ENCODE measurements at places on chromosomes 5 and 9. TPM values are rescaled to one million over a fixed set of nuclear protein-coding genes. Genes with fewer than 3 reads are reported as not detected.

- no peak overlapping the region for H3K4me3 ChIP-seq
- H3K36me3 ChIP-seq: no peaks in the 10 kb centered on the region
- no peak overlapping the region for H3K27ac ChIP-seq
Measured at GRCh38 chr5:206406-206805, 11.5 kb downstream of the CCDC127 start.

- H3K27me3 ChIP-seq: no peaks in the 10 kb centered on the region
- DNase-seq: no peak
- H3K4me1 ChIP-seq: no peaks in the 10 kb centered on the region
- H3K27ac ChIP-seq: no peak overlapping the region
Measured at GRCh38 chr5:66608501-66608900, 12.3 kb downstream of the MAST4 start.

DNA sequence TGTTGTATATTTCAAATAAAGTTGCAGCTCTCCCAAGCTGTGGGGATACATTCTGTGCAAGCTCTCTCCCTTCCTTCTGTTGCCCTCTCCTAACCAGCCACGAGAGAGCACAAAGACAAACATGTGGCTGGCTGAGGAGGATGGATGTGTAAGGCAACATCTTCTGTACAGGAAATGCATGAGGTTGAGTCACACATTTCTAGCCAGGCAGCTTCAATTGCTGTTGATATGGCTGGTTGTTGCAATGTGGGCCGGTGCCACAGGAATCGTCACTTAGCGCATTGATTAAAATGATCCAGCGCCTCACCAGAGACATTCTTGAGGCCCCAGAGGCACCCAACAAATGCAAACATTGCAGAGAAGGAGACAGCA, 207.1 kb downstream of the ICE1 start:
- H3K27ac ChIP-seq: no peak overlapping the region
- no peaks in the 10 kb centered on the region for H3K27me3 ChIP-seq
- DNase-seq: no peak
- no peaks in the 10 kb centered on the region for H3K36me3 ChIP-seq
- H3K4me1 ChIP-seq: no peaks in the 10 kb centered on the region
- H3K4me3 ChIP-seq: no peak overlapping the region

- no peaks in the 10 kb centered on the region for H3K36me3 ChIP-seq
- peak; percentile 68 for DNase-seq
- no peaks in the 10 kb centered on the region for H3K4me1 ChIP-seq
- no peaks in the 10 kb centered on the region for H3K27me3 ChIP-seq
- H3K4me3 ChIP-seq: no peak overlapping the region
Measured at GRCh38 chr5:74316064-74316603, 324.4 kb downstream of the ENC1 start.

The PAEP gene
- total RNA-seq: not detected

The SLC34A1 gene
- total RNA-seq: not detected

- H3K4me1 ChIP-seq: peaks cover 35% of the 10 kb centered on the region
- no peaks in the 10 kb centered on the region for H3K36me3 ChIP-seq
- no peak for DNase-seq
- H3K27ac ChIP-seq: peak overlapping the region; percentile 62
- H3K4me3 ChIP-seq: peak overlapping the region; percentile 32
Measured at GRCh38 chr5:55227664-55228430, 732 bp upstream of the MCIDAS start.

The TAS2R1 gene
- total RNA-seq: not detected

GRCh38 chr9:88776717-88777497, 214.4 kb upstream of the S1PR3 start:
- DNase-seq: no peak
- no peak overlapping the region for H3K4me3 ChIP-seq
- no peaks in the 10 kb centered on the region for H3K27me3 ChIP-seq
- H3K36me3 ChIP-seq: no peaks in the 10 kb centered on the region
- no peak overlapping the region for H3K27ac ChIP-seq

GRCh38 chr5:127878174-127878750, 175.1 kb downstream of the CCDC192 start:
- no peak overlapping the region for H3K4me3 ChIP-seq
- H3K4me1 ChIP-seq: peaks cover 10% of the 10 kb centered on the region
- no peak overlapping the region for H3K27ac ChIP-seq

GRCh38 chr5:107526-107925, 15.6 kb downstream of the PLEKHG4B start:
- no peak overlapping the region for H3K27ac ChIP-seq
- H3K4me3 ChIP-seq: no peak overlapping the region
- no peak for DNase-seq
- H3K27me3 ChIP-seq: no peaks in the 10 kb centered on the region
- H3K4me1 ChIP-seq: no peaks in the 10 kb centered on the region
- H3K36me3 ChIP-seq: no peaks in the 10 kb centered on the region

DNA sequence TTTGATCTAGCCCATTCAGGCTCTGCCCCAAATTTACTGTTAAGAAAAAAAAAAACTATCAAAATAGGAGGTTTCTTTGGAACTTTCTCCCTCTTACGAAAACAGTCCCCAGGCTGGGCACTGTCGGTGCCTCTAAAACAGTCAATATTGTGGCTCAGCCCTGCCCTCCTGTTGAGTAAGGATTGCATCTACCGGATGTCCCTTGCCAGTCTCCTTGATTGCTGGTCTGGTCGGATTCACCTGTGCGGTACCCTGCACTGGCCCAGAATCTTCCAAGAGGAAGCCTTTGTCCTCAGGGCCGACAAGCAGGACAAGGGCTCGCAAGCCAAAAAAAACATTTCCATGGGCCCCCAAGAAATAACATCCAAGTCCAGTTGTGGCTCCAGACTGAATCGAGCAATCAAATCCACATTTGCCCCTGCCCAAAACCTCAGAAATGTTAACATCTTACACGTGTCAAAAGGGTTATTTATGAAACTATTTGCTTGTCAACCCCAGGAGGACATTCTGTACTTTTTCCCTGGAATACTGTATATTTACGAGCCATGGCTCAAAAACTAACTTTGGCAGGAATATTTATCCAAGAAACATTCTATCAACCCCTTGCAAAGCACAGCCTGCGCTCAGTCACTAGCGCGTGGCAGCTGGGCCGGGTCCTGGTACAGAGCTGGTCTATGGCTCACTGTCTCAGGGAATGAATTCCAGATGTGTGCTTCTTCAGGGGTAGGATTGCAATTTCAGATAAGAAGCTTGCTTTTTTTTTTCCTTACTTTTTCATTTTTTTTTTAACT, 129.2 kb upstream of the ADRA1B start:
- peak; percentile 28 for DNase-seq
- no peaks in the 10 kb centered on the region for H3K27me3 ChIP-seq
- H3K27ac ChIP-seq: peak overlapping the region; percentile 16
- H3K36me3 ChIP-seq: no peaks in the 10 kb centered on the region
- no peak overlapping the region for H3K4me3 ChIP-seq

- H3K27me3 ChIP-seq: no peaks in the 10 kb centered on the region
- H3K4me1 ChIP-seq: peaks cover 20% of the 10 kb centered on the region
- no peaks in the 10 kb centered on the region for H3K36me3 ChIP-seq
- no peak overlapping the region for H3K4me3 ChIP-seq
- DNase-seq: no peak
Measured at GRCh38 chr5:169165052-169165451, 135.9 kb downstream of the SLIT3 start.

The DMGDH gene
- 7.3 TPM for total RNA-seq

GRCh38 chr9:981491-981898, 5.0 kb downstream of the DMRT3 start:
- H3K36me3 ChIP-seq: no peaks in the 10 kb centered on the region
- H3K4me3 ChIP-seq: no peak overlapping the region
- H3K4me1 ChIP-seq: peaks cover 6% of the 10 kb centered on the region

The SIMC1 gene
- 10.4 TPM for total RNA-seq

DNA sequence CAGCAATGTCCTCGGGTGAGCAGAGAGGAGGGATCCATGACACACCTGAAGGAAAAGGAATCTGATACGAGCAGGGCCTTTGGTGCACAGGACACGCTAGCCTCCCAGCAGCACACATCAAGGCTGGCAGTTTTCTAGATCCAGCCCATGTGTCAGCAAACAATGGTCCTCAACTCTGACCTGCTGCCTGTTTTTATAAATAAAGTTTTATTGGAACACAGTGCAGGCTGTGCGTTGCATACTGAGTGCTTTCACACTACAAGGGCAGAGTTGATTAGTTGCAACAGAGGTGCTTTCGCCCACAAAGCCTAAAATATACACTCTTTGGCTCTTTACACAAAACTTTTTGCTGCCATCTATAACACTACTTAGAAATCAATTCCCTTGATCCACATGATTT, 147.1 kb downstream of the MYO10 start:
- no peak overlapping the region for H3K4me3 ChIP-seq
- H3K27me3 ChIP-seq: no peaks in the 10 kb centered on the region
- no peak overlapping the region for H3K27ac ChIP-seq
- H3K36me3 ChIP-seq: no peaks in the 10 kb centered on the region
- H3K4me1 ChIP-seq: peaks cover 36% of the 10 kb centered on the region

DNA sequence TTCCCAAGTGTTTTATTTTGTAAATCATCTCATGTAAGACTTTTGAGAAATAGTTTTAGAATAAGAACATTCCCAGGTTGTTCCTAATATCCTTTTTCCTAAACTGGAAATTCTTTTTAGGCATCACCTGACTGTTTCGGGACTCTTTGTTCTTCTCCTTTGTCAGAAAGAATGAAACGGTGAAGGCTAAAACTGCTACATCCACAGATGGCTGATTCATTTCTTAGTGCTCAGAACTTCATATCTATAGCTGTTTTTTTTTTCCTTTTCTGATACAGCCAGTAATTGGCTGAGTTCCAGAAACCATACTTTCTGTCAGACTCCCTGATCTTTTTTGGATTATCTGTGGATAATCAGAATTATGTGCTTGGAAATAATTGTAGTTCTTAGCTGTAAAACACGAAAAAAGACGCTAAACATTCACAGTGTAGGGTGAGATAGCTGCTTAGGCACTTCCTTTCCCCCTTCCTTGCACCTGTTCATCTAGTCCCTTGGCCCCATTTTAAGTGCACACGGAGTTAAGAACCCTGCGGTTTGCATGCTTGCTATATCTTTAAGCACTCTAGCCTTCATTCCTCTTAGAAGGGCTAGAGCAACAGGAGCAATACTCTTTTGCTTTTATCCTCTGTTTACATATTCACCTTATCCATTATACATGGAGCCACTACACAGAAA, 283.9 kb downstream of the PJA2 start:
- H3K4me1 ChIP-seq: no peaks in the 10 kb centered on the region
- no peak for DNase-seq
- H3K27ac ChIP-seq: no peak overlapping the region
- H3K4me3 ChIP-seq: no peak overlapping the region

DNA sequence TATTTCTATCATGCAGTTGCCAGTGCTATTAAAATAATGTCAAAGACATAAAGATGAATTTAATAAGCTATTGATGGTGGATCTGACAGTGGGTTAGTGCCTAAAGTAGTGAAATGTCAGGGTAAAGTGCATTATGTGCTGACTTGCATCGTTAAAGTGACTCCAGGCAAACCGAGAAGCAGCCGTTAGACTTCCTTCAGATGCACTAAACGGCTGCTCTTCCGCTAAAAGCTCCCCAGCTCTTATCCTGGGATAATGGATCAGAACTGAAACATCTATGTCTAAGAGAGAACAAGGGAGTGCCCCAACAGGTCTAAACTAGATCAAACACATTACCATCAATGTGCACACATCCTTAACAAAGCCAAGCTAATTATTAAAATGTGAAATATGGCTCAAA, 468.2 kb downstream of the NTRK2 start:
- no peaks in the 10 kb centered on the region for H3K4me1 ChIP-seq
- no peaks in the 10 kb centered on the region for H3K27me3 ChIP-seq
- no peak overlapping the region for H3K27ac ChIP-seq
- no peak for DNase-seq

GRCh38 chr5:67211926-67212325, 15.3 kb upstream of the CD180 start:
- peaks cover 24% of the 10 kb centered on the region for H3K4me1 ChIP-seq
- no peak overlapping the region for H3K4me3 ChIP-seq
- H3K27me3 ChIP-seq: no peaks in the 10 kb centered on the region
- no peak for DNase-seq

GRCh38 chr5:39274398-39275085, 55.2 kb upstream of the FYB1 start:
- H3K27ac ChIP-seq: peak overlapping the region; percentile 72
- no peak overlapping the region for H3K4me3 ChIP-seq
- no peak for DNase-seq
- no peaks in the 10 kb centered on the region for H3K4me1 ChIP-seq
- H3K27me3 ChIP-seq: no peaks in the 10 kb centered on the region
- no peaks in the 10 kb centered on the region for H3K36me3 ChIP-seq

- no peak overlapping the region for H3K4me3 ChIP-seq
- no peak overlapping the region for H3K27ac ChIP-seq
- no peaks in the 10 kb centered on the region for H3K36me3 ChIP-seq
- no peaks in the 10 kb centered on the region for H3K27me3 ChIP-seq
- no peaks in the 10 kb centered on the region for H3K4me1 ChIP-seq
Measured at GRCh38 chr5:151719228-151720000, 32.7 kb upstream of the SPARC start.

GRCh38 chr9:75891771-75892215, 1.3 kb downstream of the PCSK5 start:
- peak; percentile 17 for DNase-seq
- H3K4me3 ChIP-seq: peak overlapping the region; percentile 83
- H3K4me1 ChIP-seq: peaks cover 25% of the 10 kb centered on the region
- H3K27me3 ChIP-seq: no peaks in the 10 kb centered on the region

The HAVCR2 gene
- total RNA-seq: 12.2 TPM

- H3K27me3 ChIP-seq: no peaks in the 10 kb centered on the region
- no peak overlapping the region for H3K4me3 ChIP-seq
- no peaks in the 10 kb centered on the region for H3K36me3 ChIP-seq
- no peak overlapping the region for H3K27ac ChIP-seq
Measured at GRCh38 chr9:99181206-99181605, 40.5 kb downstream of the ALG2 start.

- no peak for DNase-seq
- no peak overlapping the region for H3K4me3 ChIP-seq
- no peaks in the 10 kb centered on the region for H3K27me3 ChIP-seq
- H3K27ac ChIP-seq: no peak overlapping the region
- no peaks in the 10 kb centered on the region for H3K36me3 ChIP-seq
Measured at GRCh38 chr5:176726746-176727527, 79.7 kb downstream of the TSPAN17 start.

The IRX2 gene
- 3.0 TPM for total RNA-seq

DNA sequence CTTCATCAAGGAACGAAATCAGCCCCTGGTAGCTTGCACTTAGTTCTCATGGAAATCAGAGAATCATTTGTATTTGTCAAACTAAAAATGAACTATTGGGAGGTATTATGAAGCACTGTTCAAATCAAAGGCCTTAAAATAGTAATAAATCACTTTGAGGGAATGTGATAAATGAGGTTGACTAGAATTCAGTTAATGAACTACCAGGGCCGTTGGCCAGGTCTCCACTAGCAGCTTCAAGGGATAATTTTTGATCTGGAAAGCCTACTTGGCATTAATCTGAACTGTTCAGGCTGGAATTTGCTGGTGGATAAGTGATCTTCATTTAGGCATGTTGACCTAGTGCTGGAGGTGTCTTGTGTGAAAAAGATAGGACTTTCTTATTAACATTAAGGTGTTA, 76.4 kb upstream of the GPR151 start:
- H3K4me1 ChIP-seq: peaks cover 7% of the 10 kb centered on the region
- no peak overlapping the region for H3K27ac ChIP-seq
- peak; percentile 45 for DNase-seq
- H3K4me3 ChIP-seq: no peak overlapping the region
